ENCODE measurements at places on chromosomes 5 and 9.

DNA sequence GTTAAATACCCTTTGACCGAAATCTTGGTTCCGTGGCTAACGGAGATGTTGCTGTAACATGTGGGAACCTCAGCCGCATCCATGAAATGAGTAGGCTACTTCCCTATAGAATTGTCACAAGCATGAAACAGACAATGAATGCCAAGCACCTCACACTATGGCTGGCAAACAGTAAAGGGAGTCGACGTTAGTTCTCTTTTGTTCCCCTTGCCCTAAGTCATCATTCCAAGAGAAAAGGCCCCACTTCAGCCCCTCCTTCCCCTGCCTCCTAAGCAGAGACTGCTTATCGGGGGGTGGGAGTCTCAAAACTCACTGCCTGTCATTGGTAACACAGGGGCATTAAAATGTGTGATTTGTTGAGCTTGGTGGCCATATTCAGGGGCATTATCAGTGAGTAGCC lies 159.6 kb downstream of the MAPKAP1 start:
- no peak for DNase-seq

GRCh38 chr9:78462611-78463010 lies 165.7 kb downstream of the PSAT1 start:
- no peak for DNase-seq

- no peak for DNase-seq
Measured at GRCh38 chr9:111094958-111095357, 56.7 kb upstream of the LPAR1 start.

- no peak for DNase-seq
Measured at GRCh38 chr9:101427358-101427757, 8.2 kb downstream of the ALDOB start.

DNA sequence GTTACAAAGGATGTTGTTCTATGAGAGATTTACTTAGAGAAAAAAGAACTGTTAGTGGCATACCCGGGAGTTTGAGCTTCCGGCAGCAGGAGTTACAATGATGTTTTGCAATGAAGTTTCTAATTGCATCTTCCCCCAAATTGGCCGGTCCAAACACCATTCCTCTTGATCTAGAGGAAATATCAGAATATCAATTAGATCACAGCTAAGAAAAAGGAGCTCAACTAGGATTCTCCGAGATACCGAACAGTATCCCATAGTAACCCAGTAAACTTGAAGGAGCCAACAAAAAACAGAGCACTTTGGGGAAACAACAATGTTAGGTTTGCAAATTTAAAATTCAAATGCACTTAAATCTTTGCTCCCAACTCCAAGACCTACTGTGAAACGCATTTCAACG lies 159.5 kb downstream of the TRPM6 start:
- no peak for DNase-seq

GRCh38 chr5:177232358-177232757 lies 71.2 kb downstream of the RAB24 start:
- DNase-seq: no peak

DNA sequence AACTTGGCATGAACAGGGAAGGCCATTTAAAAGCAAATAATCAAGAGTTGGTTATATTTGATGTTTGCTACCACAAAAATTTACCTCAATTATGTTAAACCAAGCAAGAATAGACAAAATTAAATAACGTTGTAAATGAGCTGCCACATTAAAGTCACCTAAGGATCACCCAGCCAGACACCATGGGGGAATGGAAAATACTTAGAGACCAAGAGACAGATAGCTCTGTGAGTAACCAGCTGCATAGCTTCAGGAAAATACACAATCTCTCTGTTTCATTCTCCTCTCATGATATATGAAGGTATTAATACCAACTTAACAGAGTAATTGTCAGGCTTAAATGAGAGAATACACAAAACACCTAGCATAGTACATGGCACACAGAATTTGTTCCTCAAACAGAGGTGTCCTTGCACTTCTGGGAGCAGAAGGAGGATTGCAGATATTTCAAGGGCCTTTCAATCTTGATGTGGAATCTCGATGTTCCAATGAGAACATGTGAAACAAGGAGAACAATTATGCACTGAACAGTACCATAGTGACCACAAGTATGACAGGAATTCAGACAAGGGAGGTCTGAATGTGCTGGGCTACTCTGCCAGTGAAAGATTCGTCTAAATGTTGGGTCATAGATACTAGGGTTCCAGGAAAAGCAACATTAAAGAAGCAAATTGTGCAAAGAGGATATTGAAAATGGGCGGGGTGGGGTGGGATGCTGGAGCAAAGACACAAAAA lies 18.6 kb downstream of the JAKMIP2 start:
- no peak for DNase-seq

- DNase-seq: no peak
Measured at GRCh38 chr5:74067748-74068541, 441.9 kb downstream of the ARHGEF28 start.

DNA sequence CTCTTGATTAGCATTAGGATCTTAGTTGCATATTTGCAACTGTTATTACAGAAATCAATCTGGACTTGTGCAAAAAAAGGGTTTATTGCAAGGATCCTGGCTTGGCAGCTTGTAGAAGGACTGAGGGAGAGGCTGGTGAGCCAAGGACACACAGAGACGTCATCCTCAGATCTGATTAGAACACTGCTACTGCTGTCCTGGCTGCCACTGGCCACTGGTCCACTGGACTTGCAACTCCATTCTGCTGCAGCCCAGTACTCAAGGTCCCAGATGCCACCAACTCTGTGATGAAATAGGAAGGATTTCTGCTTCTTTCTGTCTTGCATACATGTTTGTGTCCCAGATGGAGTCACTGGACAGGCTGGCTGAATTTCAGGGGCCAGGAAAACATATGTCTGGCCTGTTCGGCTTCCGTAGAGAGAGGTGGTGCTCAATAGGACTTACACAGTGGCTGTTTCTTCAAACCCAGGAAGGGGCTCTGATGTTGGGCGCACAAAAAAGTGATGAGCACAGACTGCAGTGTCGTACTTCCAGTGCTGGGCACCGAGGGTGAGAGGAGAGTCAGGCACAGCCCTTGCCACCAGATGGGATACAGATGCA lies 68.9 kb upstream of the SH3PXD2B start:
- DNase-seq: no peak

DNA sequence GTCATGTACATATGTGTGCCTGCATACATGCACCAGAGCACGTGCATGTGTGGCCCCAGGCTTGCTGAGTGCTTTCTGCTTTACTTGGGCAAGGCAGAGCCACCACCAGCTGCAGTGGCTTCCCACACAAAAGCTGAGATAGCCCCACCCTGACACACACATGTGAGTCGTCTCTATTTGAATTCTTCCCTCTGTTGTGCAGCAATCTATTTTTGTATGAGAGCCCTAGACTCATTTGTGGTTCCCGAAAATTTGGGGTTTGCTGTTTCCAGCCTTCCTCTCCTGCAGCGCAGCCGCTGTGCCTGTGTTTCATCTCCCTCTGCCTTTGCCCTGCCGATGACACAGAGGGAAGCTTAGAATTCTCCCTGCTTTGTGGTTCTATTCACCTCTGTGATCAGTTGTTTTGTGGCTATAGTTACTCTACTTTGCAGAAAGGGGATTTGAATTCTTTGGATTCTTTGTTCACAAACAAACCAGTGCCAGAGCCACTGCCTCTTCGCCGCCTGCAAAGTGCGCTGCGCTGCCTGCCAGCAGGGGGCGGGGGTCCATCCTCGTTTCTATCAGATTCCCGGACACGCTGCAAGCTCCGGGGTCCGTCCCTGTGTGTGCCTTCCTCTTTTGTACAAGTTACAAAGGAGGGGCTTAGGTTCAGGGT lies 95.8 kb upstream of the DAP start:
- DNase-seq: peak; percentile 45

GRCh38 chr5:78899922-78900362 lies 85.2 kb downstream of the ARSB start:
- DNase-seq: peak; percentile 43

GRCh38 chr9:15249981-15250380 lies 57.0 kb downstream of the TTC39B start:
- no peak for DNase-seq

All from activated CD8-positive, alpha-beta T cell treated with anti-CD3 and anti-CD28 coated beads for 36 hours (primary cell).